ENCODE measurements at places on chromosomes 5 and 9.

GRCh38 chr5:169591636-169592035, 8.1 kb downstream of the SPDL1 start:
- peak; percentile 61 for DNase-seq

- DNase-seq = no peak
Measured at GRCh38 chr5:172294831-172295230, 11.3 kb upstream of the UBTD2 start.

DNA sequence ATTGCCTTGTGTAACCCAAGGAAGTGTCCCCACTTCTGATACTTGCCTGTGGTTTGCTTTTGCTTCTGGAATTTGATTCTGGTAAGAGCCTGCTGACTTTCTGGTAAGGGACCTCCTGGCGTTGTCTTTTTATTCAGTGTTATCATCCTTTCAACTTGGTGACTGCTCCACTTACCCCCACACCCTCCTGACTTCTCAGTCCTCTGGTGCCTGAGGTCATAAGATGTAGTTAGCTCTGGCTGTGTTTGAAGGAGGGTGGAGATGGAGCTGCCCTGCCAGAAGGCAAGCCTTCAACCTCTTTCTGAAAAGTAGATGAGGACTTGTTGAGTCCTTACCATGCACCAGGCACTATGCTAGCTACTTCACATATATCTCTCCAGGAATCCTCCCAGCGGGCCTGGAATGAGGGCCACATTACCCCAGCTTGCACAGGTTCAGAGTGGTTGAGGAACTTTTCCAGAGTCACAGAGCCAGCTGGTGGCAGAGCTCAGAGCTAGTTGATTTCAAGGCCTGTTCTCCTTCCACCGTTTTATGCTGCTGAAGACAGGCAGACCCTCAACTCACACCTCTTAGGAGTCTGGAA, 45.2 kb upstream of the PITX1 start:
- DNase-seq = no peak

- DNase-seq = peak; percentile 29
Measured at GRCh38 chr5:58452566-58453258, 7.2 kb downstream of the PLK2 start.

GRCh38 chr5:131720714-131721113, 76.1 kb downstream of the FNIP1 start:
- no peak for DNase-seq

GRCh38 chr9:18911714-18912342, 121.2 kb downstream of the SAXO1 start:
- no peak for DNase-seq

- DNase-seq = peak; percentile 72
Measured at GRCh38 chr9:78692871-78693270, 395.9 kb downstream of the PSAT1 start.

- no peak for DNase-seq
Measured at GRCh38 chr5:116885825-116886224, 311.2 kb upstream of the SEMA6A start.

GRCh38 chr5:124906339-124907097, 160.1 kb upstream of the ZNF608 start:
- peak; percentile 80 for DNase-seq

- DNase-seq = no peak
Measured at GRCh38 chr5:76099756-76100155, 16.6 kb downstream of the SV2C start.

- no peak for DNase-seq
Measured at GRCh38 chr9:79257790-79258351, 313.9 kb upstream of the TLE4 start.

- no peak for DNase-seq
Measured at GRCh38 chr9:33011831-33012230, 10.4 kb upstream of the APTX start.

GRCh38 chr5:38515646-38516045, 40.8 kb downstream of the LIFR start:
- peak; percentile 43 for DNase-seq

DNA sequence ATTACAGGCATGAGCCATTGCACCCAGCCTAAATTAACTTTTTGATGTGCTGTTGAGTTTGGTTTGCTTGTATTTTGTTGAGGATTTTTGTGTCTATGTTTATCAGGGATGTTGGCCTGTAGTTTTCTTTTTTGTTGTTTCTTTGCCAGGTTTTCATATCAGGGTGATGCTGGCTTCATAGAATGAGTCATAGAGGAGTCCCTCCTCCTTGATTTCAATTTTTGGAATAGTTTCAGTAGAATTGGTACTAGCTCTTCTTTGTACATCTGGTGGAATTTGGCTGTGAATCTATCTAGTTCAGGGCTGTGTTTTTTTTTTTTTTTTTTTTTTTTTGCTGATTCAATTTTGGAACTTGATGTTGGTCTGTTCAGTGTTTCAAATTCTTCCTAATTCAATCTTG, 1164.3 kb upstream of the DMAC1 start:
- DNase-seq = no peak

GRCh38 chr9:91421971-91422757, 1.5 kb downstream of the NFIL3 start:
- peak; percentile 62 for DNase-seq

- DNase-seq = peak; percentile 2
Measured at GRCh38 chr9:77304543-77304942, 127.2 kb downstream of the VPS13A start.

DNA sequence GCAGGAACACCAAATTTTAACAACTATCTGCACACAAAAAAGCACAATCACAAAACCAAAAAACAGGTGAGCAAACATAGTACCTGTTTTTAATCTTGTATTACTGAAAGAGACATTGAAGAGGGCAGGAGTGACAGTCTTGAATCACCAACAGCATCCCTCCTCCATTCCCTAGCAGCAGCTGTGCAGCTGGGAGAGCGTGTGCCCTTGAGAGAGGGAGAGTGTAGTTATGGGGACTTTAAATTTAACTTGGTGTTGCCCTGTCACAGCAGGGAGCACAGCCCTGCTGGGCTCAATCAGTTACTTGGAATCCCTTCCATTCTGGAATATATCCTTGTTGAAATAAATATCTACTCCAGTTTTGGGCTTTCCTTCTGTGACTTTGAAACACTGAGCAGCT, 1938.7 kb upstream of the NUDT12 start:
- no peak for DNase-seq

DNA sequence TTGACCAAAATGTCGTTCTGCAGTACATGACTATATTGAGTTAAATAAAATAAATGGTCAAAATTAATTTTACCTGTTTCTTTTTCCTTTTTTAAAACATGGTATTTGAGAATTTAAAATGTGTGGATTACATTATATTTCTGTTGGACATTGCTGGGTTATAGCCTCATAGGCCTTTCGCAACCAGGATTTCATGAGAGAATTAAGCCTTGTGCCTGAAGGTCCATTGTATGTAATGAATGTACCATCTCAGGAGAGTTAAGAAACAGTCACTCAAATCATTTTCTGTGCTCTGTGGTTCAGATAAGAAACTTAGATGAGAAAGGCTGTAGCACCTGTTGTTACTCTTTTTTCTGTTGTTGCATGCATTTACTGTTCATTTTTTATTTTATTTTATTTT, 103.5 kb downstream of the ANGPTL2 start:
- DNase-seq = peak; percentile 64

- no peak for DNase-seq
Measured at GRCh38 chr9:8802242-8802641, 1002.7 kb upstream of the DMAC1 start.

DNA sequence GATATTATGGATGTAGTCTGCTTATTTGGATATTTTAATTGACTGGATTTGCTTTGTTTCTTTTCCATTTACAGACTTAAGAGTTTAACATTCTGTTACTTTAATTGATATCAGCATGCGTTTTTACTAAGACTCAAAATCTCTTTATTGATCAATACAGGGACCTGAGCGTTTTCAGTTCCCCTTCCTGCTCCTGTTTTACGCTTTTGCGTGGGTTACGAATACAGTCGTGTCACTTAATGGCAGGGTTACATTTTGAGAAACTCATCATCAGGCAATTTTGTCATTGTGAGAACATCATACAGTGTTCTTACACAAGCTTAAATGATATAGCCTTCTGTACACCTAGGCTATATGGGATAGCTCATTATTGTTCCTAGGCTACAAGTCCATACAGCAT, 65.2 kb downstream of the PBX3 start:
- no peak for DNase-seq

GRCh38 chr5:34717426-34718327, 61.5 kb downstream of the RAI14 start:
- peak; percentile 99 for DNase-seq

- DNase-seq = no peak
Measured at GRCh38 chr9:134650431-134651190, 9.0 kb downstream of the COL5A1 start.

DNA sequence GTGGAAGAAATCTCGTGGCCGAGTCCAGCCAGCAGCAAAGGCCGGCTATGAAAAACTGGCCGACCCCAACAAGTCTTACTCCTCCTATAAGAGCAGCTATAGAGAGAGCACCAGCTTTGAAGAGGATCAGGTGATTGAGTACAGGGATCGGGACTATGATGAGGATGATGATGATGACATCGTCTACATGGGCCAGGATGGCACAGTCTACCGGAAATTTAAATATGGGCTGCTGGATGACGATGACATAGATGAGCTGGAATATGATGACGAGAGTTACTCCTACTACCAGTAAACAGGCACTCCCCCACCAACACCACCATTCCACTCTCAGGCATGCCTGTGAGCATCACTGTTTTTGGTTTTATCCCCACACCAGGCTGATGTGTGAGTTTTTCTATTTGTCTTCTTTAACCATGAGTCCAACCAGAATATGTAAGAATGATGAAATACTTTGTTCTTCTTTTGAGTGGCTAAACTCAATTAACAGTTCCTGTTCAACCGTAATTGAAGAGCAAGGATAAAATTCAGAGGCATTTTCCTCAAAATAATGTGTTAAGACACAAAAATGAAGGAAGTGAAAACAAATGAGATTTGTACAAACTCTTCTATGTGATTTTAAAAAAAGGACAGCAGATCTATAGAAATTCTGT, 35.5 kb downstream of the RFK start:
- no peak for DNase-seq

- DNase-seq = peak; percentile 80
Measured at GRCh38 chr5:123036391-123037103, at the start of gene PPIC. Gene PPIC, minus strand, starts transcription at chr5:123036725. Its CDS starts 100 bp downstream, at chr5:123036625.

DNA sequence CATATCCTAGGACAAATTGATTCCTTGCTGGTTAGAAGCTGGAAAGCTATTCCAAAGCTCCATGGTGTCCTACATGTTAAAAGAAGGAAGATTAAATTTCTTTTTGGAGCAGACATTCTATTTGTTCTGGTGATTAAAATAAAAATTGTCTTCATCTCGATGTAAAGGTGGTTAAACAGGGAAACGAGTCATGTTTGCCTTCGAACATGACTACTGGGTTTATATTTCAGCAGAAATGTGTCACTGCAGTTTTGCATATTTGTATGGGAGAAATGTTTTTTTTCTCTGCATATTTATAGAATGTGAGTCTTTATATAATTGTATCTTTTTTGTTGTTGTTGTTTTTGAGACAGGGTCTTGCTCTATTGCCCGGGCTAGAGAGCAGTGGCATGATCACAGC, 36.4 kb downstream of the ADAMTS12 start:
- no peak for DNase-seq

- DNase-seq = no peak
Measured at GRCh38 chr5:15983392-15983791, 196.2 kb downstream of the MARCHF11 start.

DNA sequence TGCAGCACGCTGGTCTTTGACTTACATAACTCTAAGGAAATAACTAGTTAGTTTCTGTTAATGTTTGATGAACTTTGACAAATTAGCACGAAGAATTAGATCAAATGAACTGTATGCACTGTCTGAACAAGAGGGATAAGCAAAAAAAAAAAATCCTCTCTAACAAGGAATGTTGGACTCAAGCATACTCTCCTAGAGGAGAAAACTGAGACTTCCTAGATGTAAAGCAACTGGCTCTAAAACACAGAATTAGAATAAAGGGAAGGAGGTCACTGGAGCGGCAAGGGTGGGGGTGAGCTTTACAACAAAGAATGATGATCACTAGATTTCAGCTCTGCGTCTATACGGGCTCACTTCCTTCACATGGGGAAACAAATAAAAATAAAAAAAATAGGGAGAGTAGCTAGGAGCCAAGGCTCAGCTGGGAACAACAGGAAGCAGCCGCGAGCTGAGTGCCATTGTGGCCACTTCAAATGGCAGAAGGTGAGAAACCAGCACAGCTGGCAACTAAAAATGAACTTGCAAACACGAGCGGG, 48.7 kb upstream of the CEMIP2 start:
- DNase-seq = no peak

- DNase-seq = no peak
Measured at GRCh38 chr5:98825582-98826375, 52.3 kb downstream of the RGMB start.

GRCh38 chr9:114555696-114556095, 31.9 kb upstream of the ATP6V1G1 start:
- DNase-seq = no peak

DNA sequence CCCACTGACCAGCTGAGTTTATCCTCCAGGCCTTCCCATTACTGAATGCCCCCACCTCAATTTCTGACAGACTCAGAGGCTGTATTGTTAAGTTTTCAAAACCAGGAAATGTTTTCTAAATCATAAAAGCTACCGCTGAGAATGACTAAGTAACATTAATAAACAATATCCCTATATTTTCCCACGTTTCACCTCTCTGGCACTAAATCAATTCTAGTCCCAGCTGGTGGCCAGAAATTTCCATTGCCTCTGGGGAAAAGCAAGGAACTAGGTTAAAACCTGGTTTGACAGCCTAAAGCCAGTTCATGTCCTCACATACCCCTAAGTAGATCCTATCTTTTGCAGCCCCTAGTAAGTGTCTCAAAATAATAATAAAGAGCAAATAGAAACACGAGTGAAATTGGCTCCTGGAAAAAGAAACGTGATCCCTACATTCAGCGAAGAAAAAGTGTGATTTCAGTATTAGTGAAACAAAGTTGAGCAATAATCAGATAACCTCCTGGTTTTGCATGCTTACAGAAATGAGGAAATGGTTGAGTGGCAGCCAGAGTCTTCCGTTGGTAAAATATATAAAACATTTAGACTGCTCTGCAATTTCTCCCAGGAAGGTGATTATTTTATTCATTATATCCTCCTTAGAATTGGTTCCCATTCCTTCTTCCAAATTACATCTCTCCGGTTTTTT, 110.9 kb downstream of the ESM1 start:
- no peak for DNase-seq

- DNase-seq = no peak
Measured at GRCh38 chr9:135818718-135819475, 88.4 kb downstream of the CAMSAP1 start.

- no peak for DNase-seq
Measured at GRCh38 chr9:105280691-105281090, 36.2 kb downstream of the SLC44A1 start.

GRCh38 chr5:69493396-69494133, 975 bp downstream of the OCLN start:
- peak; percentile 11 for DNase-seq

DNA sequence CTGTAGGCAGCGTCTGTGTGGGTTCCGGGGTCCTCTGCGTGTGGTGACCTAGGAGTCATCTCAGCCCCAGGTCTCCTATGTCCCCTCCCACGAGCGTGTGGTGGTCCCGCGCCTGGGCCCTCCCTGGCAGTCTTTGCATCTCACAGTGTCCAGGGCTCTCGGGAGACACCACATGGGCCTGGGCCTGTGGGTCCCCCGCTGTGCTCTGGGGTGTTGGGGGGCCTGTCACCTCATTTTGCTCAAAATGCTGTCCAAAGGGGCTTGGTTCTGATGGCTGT, 27.1 kb downstream of the CEP72 start:
- DNase-seq = no peak
